ENCODE measurements at places on chromosomes 11 and 22.

DNA sequence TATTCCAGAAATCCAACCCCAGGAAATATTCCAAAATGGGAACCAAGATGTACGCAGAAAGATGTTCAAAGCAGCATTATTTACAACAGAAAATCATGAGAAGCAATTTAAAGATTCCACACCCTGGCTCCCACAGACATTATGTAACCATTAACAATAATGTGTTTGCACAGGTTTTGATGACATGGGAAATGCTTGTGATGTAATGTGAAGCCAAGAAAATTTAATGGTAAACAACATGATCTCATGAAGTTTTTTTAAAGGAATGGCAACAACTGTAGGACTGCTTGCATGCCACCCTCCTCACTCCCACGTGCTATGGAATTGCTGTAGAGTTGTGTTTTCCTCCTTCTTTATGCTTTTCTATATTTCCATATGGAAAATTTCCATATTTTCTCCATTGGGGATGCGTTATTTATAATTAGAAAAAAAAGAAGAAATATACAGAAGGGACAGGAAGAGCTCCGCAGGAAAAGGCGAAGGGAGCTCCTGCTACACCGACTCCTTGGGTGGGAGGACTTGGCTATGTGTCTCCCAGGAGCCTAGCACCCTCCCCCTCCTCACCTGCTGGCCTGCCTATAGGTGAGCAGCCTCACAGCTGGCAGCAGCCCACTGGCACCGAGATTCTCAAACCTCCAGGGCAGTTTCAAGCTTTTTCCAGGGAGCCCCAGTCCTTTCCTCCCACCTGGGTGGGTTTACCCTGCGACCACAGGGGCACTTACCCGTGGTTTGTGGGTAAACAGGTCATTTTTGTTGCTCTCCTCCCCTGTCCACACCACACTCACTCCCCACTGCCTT is 20.9 kb downstream of the LRFN4 start:
- DNase-seq = no peak

DNA sequence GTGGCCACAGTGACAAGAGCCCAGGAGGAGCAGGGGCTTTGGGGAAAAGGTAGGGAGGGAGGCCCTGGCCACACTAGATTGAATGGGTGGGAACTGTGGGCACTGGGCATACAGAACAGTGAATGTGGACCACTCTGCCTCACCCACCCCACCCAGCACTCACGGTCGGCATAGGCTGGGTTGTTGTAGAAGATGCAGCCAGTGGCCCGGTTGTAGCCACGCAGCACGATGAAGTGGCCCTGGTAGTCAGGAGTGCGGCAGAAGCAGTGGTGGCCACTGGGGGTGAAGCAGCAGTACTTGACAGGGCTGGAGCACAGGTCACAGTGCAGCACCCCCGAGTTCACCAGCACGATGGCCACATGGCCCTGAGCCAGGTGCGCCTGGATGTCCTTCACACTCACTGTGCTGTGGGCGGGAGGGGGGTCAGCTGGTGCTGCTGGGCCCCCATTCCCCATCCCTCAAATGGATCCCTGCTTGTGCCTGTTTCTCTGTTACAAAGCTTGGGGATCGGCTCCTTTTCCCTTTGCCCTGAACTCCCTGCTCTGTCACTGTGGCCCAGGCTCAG is 11.2 kb downstream of the GUCD1 start:
- DNase-seq = no peak

- DNase-seq = no peak
Measured at GRCh38 chr22:44940130-44940529, 69.7 kb downstream of the PHF21B start.

- DNase-seq = no peak
Measured at GRCh38 chr22:17431179-17431578, 61.9 kb downstream of the CECR2 start.

DNA sequence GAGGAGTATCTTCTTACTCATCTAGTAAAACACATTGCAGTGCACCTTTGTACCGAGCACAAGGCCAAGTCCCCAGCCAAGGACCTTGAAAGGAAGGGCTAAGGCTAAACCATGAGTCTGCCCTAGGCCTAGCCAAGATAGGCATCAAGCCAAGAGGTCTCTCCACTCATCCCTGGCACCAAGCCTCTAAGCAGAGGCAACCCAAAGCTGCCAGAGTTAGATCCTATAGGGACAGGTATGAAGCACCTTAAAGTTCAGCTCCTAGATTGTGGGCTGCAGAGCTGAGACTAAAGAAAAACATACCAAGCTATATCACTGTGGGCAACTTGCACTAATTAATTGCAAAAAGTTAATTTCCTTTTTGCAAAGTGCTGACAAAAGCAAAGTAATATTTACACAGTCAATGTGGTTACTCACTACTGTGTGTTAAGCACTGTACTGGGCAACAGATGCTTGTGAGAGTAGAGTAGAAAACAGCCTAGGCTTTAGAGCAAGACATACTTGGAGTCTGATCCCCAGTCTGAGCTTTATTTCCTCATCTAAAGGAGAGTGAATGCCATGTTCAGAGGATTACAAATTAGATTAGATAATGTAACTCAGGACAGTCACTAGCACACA is 7.2 kb downstream of the COA4 start:
- DNase-seq = no peak

DNA sequence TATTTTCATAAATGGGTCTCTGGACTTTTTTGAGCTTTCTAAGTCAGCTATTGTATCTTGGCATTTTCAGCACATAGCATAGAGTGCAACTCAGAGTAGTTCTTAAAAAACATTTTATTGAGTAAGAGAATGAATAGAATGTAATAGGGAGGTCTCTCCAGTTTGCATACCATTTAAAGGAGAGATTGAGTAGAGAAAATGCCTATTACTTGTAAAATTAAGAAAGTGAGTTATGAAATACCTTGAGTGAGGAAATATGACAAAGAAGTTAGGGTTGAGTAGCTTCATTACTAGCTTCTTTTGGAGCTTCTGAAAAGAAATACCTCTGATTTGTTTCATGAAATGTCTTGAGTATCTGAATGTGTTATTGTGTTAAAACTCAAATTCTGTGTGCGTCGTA is 140.0 kb downstream of the AASDHPPT start:
- DNase-seq = no peak

DNA sequence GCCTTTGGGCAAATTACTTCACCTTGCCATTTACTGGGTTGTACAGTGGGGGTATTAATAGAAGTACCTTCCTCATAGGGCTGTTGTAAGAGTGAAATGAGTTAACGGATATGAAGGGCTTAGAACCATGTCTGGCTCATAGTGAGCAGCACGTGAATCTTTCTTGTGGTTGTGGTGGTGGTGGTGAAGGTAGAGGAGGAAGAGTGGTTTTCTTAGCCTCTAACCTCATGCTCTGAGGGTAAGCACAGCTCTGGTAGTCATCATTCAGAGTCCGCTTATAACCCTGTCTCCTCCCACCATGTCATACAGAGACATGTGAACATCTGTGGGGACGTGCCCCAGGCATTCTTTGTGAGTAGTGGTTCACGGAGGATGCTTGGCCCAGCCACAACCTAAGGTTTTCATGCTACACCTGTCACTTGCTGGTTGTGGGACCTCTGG is 43.6 kb downstream of the TEAD1 start:
- peak; percentile 15 for DNase-seq

DNA sequence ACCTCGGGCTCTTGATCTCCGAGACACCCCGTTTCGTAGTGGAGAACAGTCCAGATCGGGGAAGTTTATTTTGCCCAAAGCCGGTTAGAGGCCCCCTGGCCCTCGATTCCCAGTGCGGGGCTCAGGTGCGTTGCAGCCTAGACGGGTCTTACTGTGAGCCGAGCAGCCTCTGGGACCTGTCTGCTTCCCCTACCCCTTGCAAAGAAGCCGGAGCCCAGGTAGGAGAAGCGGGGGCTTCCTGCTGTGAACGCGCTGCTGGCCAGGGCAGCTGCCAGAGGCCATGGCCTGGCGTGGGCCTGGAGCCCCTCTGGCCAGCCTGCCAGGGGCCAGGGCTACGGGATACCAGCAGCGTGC is 621 bp downstream of the TSPO start:
- no peak for DNase-seq

GRCh38 chr11:69001243-69002081 is 11.6 kb downstream of the MRGPRF start:
- DNase-seq = no peak

- no peak for DNase-seq
Measured at GRCh38 chr11:119493712-119494111, 70.7 kb upstream of the THY1 start.

GRCh38 chr11:114317787-114318137 is 21.6 kb downstream of the NNMT start:
- no peak for DNase-seq

DNA sequence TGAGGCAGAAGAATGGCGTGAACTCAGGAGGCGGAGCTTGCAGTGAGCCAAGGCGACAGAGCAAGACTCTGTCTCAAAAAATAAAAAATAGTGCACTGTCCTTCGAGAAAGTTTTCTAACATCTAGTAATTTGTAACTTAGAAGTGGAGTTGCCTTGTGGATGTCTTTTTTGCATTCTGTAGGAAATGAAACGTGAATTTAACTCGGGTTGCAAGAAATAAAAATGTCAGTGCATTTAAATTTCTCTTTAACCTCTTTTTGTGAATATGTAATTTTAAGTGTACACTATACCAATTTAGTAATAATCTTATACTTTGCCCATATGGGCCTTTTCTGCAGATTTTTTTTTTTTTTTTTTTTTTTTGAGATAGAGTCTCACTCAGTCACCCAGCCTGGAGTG is 26.2 kb upstream of the CRKL start:
- no peak for DNase-seq

- DNase-seq = no peak
Measured at GRCh38 chr11:130243816-130244215, 70.9 kb downstream of the ZBTB44 start.

- DNase-seq = no peak
Measured at GRCh38 chr11:131815590-131815989, 445.2 kb downstream of the NTM start.

GRCh38 chr11:66676282-66676919 is 1.3 kb downstream of the RBM4B start:
- DNase-seq = no peak

GRCh38 chr11:66070604-66071380 is 720 bp downstream of the PACS1 start:
- DNase-seq = no peak

- peak; percentile 56 for DNase-seq
Measured at GRCh38 chr22:38412435-38413084, 42.4 kb downstream of the KCNJ4 start.

DNA sequence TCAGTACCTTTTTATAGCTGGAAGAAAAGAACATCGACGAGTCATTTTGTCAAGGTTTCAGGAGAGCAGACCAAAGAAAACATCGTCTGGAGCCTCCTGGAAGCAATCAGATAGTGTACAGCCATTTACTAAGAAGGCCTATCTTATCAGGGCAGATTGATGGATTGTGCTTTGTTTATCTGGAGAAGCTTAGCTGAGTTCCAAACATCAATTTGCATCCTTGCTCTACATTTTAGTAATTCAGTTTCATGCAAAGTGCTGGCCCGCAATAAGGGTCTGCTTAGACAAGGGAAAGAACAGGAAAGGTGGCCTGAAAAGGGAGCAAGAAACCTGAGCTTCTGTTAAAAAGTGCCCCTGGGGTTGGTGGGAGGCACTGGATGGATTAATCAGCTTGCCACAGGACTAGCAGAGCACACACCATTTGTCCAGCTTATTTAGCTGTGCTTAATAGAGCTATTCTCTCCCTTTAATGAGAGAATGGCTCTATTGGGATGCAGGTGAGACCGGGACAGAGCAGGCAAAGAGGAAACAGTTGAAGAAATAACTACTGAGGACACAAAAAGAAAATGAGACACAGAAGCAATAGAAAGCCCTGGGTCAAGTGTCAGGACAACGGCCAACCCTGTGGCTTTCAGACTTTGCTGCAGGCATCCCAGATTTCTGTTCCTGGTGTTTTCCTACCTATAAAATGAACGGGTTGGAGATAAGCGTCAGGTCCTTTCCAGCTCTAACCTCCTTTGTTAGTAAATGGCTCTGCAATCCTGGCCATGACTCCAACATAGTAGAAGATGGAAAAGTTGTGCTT is 122.1 kb upstream of the TTC12 start:
- no peak for DNase-seq

DNA sequence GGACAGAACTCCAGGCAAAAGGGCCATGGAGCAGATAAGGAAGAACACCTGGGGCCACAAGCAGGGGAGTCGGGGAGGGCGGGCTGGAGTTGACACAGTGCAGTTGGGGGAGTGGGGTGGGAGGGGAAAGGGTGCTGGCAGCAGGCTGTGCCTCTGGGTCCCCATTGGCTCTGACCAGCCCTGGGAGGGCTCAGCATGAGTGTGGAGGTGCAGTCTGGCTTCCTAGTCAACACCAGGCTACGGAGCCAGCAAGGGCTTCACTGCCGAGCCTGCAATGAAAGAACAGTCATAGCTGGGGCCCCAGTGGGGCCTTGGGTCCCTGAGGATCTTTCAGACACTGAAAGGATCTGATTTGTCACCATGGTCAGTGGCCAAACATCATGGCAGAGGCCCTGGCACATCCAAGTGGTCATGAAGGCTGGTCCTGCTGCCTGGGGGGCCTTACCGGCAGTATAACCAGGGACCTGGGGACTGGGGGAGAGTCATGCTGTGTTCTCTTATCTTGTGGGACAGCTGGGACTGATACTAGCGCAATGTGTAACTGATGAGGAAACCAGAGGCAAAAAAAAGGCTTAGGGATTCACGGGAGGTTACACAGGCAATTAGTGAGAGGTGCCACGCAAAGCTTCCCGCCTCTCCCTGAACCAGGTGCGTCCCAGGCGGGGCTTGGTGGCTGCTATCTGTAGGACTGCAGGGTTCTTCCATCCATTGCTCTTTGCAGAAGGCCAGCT is 11.6 kb downstream of the SLC37A2 start:
- no peak for DNase-seq

DNA sequence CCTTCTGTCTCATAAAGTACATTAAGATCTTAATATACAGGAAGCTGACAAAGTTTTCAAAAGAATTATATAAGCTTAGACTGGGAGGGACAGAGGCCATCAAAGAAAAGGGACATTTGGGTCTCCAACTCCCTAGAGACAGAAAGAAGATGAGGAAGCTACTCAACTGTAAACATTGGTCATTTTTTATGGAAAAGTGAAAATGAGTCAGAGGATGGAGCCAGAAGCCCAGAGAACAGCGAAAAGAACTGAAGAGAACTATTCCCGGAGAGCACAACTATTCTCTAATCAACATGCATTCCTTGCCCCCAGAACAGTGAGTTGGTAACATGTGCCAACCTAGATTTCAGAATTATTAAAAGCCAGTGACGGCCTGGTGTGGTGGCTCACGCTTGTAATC is 779.3 kb downstream of the DLG2 start:
- no peak for DNase-seq

DNA sequence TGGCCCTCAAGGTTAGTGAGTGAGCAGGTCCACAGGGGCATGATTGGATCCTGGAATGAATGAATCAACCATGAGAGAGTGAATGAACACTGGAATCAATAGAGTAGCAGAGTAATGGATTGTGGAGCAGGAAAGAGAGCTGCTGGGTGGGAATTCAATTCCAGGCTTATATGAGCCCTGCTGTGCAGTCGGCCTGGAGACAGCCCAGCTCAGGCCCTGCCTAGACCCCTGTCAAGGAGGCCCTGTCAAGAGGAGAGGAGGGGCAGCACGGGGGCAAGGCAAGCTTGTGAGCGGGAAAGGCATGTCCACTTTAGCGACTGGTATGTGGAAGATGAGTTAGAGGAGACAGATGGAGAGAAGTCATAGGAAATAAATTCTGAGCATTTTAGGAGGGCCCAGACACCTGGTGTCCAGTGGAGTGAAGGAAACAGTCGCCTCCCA is 1.3 kb upstream of the FOLR1 start:
- no peak for DNase-seq
